ENCODE measurements at places on chromosomes 13 and 19.

DNA sequence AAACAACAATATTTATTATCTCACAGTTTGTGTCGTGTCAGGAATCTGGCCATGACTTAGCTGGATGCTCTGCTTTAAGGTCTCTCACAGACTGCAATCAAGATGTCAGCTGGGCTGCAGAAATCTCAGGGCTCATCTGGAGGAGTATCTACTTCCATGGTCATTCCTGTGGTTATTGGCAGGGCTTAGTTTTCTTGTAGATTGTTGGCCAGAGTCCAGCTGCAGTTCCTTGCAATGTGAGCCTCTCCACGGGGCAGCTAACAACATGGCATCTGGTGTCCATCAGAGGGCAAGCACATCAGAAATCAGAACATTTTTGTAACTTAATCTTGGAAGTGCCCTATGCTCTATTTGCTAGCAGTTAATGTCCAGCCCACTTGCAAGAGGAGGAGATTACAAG is 45.7 kb upstream of the TDRD3 start:
- DNase-seq: no peak

- DNase-seq: no peak
These were observed 3.7 kb upstream of the C2CD4C start for GRCh38 chr19:412356-413355.

DNA sequence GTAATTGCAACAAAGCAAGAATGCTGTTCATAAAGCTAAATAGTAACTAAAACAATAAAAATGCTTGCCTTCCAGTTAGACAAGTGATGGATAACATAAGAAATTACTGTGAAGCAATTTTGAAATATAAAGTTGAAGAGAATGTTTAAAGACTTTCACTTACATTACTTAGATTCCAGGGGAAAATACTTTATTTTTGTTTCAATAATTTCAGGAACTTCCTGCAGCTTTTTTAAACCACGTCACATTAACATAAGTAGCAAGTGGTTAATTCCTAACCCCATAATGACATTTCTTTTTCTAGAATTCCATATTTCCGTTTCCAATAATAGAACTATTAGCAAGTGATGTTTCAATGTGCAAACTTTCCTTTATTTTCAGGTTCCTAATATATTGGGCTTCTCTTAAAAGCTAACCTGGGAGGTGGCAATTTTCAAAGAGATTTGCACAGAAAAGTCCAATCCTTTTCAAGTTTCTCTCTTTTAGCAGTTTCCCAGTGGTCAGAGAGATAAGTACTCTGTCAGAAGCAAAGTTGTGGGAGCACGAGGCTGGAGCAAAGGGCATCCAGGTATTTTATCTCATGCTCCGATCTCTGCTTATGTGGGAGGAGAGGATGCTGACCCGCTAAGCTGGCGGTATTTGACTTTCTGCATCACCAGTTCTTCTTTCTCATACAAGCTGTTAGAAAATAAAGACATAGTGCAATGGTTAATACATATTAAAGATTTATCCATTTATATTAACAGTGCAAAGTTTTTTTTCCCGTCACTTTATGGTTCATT is 1025.3 kb downstream of the EFNB2 start:
- no peak for DNase-seq

GRCh38 chr13:33218426-33218825 is 67.1 kb downstream of the STARD13 start:
- DNase-seq: no peak

- no peak for DNase-seq
These were observed 54.7 kb upstream of the WASF3 start for GRCh38 chr13:26502826-26503225.

GRCh38 chr13:46041419-46041839 is 11.1 kb downstream of the ZC3H13 start:
- no peak for DNase-seq

- no peak for DNase-seq
These were observed 24.4 kb upstream of the SIAH3 start for GRCh38 chr13:45875951-45876350.

GRCh38 chr13:49877629-49878218 is 58.4 kb downstream of the SPRYD7 start:
- DNase-seq: no peak

DNA sequence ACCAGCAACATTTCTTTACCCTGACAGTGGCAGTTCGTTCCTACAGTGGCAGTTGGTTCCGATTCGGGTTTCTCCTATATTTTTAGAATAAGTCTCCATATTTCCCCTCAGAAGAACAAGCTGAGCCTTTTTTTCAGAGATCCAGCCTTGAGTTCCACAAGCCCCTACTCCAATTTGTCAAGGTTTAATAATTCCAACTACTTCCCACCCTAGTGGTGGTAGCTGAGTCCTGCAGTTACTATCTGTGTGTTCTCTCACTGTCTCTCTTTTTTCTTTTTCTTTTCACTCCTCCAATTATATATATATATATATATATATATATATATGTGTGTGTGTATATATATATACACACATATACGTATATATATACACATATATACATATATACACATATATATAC is 1347.3 kb downstream of the PCDH9 start:
- no peak for DNase-seq

- no peak for DNase-seq
These were observed 256.8 kb downstream of the KLF12 start for GRCh38 chr13:73877399-73877798.

DNA sequence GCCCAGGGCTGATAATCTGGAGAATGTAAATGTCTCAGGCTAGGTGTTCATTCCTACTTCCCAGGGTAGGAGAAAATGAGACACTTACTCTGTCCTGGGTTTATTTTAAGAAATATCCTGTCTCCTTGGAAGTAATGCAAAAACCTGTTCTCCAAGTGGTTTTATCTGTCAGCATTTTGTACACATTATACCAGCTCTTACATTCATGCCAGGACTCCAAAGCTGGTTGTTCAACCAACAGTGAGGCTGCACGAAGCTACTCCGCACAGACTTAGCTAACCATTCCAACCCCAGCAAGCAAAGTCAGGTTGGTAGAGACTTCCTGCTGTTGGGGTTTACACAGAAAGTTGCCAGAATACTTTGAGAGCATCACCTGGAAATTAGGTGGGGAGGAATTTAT is 55.6 kb downstream of the SLC7A1 start:
- no peak for DNase-seq

- no peak for DNase-seq
These were observed 7.7 kb downstream of the C2CD4C start for GRCh38 chr19:400976-401865.

GRCh38 chr19:31066385-31066784 is 282.9 kb downstream of the TSHZ3 start:
- DNase-seq: no peak

DNA sequence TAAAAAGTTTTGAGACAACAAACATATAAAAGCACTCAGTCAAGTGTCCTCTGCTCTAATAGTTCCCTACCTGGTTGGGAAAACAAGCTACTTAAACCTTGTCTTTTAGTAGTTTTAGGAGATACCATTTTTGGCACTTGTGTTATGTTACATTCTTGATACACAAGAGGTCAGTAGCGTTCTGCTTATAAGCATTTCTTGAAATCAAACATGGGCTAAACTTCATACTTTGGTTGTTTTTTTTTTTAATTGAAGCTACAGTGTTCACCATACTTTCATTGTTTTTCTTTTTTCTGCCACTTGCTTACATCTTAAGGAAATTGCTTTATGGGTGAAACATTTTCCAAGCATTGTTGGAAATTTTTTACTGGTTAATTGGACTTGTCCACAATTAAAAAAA is 12.9 kb downstream of the NHLRC3 start:
- DNase-seq: no peak

DNA sequence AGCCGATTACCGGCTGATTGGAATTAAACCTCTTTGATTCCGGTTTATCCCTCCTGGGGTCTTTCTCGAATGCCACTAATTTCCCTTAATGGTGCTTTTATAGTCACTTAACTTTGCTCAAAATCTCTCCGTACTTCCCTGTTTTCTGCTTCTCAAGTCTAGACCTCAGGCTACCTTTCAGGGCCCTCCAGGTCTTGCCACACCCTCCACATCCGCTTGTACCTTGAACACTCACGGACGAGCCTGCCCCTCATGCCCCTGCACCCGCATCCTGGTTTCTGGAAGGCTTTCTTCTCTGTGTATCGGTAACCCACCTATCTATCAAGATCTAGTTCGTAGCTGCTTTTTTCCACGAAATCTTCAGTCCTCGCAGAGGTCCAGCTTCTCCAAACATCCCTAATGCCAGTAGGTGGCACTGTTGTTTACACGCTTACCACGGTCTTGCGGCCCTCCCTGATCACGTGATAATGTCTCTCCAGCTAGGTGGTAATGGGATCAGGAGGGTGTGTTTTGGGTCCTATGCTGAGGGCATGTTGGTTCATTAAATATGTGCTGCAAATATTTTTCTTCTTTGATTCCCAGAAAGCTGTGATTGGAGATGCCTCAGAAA is 13.8 kb downstream of the ATP12A start:
- no peak for DNase-seq

DNA sequence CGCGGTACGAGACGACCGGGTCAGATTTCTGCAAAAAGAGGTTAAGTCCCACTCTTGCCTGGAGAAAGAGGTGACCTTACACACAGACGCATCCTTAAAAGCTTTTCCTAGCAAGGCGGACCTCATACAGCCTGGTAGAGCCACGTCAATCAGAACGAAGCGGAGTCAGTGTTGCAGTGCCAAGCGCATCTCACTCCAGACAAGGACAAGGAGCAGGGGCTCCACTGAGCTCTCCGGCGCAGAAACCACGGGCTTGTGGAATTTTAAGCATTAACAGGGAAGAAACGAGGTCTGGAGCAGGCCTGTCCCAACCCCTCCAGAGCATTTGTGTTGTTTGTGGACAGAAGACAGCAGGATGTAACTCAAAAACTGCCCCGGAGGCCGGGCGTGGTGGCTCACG is 7.1 kb downstream of the EEF2 start:
- no peak for DNase-seq

GRCh38 chr19:14703833-14704232 is 14.0 kb downstream of the ZNF333 start:
- DNase-seq: no peak

DNA sequence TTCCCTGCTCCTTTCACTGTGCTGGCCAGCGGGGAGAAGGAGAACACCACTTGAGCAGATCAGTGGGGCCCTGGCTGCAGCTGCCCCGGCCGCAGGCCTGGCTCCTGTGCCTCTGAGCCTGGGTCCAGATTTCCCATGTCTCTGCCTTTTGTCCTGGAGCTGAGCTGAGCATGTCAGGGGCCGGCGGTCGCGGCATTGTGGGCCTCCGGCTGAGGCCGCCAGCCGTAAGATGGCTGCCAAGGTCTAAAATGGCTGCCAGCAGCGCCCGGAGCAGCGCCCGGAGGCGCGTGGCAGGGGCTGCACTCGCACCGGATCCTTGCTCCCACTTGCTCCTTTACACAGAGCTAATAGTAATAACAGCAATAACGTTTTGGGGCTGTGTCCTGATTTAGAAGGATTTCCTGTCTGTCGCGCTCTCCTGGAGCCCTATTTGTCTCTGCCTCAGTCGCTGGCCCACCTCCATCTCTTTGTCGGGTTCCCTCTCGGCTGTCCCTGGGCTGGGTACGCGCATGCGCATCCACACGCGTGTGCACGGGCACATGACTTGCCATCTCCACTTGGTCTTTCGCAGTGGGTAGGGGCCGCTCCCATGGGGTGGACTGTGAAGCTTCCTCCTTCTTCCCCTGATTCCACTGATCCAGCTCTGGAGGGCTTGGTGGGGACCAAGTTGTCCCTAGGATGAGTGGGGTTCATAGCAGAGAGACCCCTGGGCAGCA is 32.1 kb downstream of the LYL1 start:
- DNase-seq: no peak

DNA sequence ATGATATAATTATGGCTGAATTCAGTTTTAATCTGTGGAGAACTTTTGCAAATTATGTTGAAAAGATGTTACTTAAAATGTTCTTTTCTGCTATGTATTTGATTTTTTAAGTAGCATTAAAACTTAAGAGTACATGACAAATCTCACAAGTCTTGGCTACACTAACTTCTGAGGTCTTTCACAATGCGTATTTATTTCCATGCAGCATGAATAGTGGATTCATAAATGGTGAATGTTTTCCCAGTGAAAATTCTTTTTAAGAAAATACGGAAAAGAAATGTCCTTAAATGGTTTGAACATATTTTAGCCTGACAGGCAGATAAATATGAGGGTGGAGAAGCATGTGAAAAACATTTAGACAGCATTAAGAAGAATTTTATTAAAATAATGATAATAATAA is 30.2 kb downstream of the GARRE1 start:
- no peak for DNase-seq

DNA sequence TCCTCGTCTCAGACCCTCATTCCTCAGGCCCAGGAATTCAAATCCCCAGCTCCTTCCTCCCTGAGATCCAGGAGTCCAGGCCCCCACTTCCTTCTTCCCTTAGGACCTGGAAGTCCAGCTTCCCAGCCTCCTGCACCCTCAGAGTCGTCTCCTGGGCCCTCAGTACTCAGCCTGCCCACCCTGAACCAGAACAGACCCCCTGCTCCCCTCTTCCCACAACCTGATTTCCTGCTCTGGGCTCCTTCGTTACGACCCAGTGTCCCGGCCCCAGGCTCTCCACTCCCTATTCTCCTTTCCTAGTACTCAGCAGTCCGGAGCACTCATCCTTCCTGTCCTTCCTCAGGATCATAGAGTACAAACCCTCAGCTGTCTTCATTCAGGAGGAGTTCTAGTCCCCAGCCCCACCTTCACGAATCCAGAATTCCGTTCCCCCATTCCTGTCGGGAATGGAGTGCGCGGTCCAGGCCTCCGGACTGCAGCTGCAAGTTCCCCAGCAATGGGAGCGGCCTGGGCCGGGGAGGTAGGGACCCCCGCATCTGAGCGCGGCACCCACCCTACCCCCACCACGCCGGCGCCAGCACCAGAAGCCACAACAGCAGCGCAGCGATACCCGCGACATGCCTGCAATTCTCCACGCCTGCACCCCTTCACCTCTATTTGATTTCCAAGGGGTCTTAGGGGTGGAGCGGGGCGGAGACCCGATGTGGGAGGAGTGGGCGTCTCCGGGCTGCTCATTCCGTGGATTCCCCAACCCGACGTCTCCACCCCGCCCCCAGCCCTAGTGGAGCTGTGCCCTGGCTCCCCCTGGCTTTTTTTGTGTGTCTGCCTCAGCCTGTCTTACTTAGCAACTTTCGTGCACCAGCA is 12.7 kb downstream of the EGLN2 start:
- DNase-seq: no peak

GRCh38 chr13:61383111-61383510 is 32.5 kb downstream of the PCDH20 start:
- DNase-seq: no peak

DNA sequence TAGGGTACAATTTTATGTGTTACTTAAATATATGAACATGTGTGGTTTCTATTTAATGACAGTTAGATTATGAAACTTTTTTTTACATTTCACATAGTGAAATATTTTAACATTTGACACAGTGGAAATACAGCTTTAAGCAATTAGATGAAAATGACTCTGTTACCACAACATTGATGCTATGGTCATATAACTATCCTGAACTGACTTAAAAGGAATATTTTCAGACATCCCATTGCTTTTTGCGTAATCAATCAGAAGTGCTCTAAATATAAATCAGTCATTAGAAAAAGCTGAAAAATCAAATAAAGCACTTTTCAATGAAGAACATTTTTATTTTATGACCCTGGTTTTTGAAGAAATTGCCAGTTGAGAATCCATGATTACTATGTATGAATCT is 80.3 kb downstream of the UFM1 start:
- DNase-seq: no peak
